Stimulated activated CD8-positive, alpha-beta memory T cell treated with anti-CD3 and anti-CD28 coated beads, Interleukin-4, amount 100 ng/mL, for 24 hours (primary cell): ENCODE measurements at places on chromosomes 1 and 21.

GRCh38 chr1:246155923-246156322 is 351.2 kb downstream of the SMYD3 start:
- no peak for DNase-seq

DNA sequence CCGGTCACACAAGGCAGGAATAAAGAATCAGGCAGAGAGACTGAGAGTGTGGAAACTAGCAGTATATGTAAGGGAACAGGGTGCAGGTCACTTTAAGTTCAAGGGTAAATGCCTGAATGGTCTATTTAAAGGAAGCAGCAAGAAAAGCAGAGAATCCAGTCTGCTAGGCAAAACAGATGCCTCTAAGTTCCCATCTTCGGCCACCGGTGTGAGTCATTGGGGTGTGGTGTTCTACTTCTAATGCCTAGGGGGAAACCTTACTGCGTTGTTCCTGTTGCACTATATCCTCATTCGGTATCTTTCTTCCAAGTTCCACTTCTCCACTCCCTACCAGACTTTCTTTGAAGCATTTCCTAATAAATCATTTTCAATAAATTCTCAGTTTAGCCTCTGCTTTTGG is 259.9 kb downstream of the HHIPL2 start:
- DNase-seq: no peak

DNA sequence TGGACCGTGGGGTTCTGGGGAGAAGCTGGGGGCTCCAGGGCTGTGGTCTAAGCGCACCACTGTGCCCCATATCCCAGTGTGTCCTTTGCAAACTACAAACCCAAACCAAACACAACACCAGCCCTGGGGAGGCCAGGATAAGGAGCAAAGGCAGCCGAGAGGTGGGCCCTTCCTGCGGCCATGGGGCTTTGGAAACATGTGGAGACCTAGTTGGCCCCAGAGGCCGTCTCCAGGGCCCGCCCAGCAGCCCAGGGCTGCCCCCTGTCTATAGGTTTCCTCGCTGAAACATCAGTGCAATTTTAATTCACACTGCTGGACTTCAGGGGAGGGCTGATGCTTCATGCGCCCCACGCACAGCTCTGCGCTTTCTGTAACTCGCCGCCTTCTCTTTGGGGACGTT is 61.3 kb downstream of the PRDM16 start:
- no peak for DNase-seq

- DNase-seq: no peak
Observed at GRCh38 chr1:206887701-206888100, 9.5 kb upstream of the IL24 start.

DNA sequence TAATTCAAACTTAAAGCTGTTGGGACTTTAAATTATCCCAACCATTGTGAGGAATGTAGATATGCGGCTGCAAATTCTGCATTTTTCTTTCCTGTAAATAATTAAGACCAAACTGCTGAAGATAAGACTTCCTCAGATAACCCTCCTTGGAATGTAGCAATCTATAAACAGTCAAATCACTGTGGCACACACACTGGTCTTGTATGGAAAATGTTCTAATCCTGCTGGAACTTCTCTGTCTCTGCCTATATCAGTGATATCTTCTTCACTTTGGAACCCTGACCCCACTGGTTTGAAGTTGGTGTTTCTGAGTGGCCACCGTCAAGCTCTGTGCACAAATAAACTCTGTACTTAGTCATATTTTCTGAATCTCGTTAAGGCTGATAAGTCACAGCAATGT is 32.9 kb downstream of the HSF2BP start:
- DNase-seq: no peak

- no peak for DNase-seq
Observed at GRCh38 chr21:29308456-29308783, 9.7 kb downstream of the BACH1 start.

- no peak for DNase-seq
Observed at GRCh38 chr1:53271446-53272090, 33.2 kb upstream of the MAGOH start.

DNA sequence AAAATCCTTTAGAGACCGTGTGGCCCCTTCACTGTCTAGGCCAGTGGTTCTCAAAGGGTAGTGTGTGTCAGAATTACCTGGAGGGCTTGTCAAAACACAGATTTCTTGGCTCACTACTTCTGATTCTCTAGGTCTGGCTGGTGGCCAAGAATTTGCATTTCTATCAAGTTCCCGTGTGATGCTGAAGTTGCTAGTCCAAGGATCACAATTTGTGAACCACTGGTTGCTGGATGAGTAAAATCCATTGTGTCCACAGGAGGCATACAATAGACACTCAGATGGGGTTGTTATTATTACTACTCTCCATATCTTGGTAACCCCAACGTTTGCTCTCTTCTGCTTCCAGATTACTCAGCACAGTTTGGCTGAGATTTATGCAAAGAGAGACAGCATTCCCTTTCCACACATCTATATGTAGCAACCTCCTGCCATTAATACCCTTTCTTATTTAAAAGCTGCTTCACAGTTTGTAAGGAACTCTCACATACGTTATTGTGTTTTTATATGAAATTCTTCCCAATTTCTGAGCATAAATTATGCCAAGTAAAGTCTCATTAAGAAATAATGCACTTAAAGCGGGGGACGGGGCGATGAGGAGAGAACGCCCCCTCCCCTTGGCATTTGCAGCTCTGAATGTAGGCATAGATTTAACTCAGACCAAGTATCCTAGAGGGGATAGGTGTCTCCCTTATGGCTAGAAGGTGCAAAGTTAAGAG is 720 bp upstream of the TMCC2 start:
- no peak for DNase-seq

GRCh38 chr1:6359216-6360116 is 34.1 kb downstream of the ACOT7 start:
- no peak for DNase-seq

GRCh38 chr1:68703921-68704354 is 207.1 kb upstream of the DEPDC1 start:
- DNase-seq: no peak

- DNase-seq: no peak
Observed at GRCh38 chr1:58768191-58768731, 15.6 kb downstream of the JUN start.

DNA sequence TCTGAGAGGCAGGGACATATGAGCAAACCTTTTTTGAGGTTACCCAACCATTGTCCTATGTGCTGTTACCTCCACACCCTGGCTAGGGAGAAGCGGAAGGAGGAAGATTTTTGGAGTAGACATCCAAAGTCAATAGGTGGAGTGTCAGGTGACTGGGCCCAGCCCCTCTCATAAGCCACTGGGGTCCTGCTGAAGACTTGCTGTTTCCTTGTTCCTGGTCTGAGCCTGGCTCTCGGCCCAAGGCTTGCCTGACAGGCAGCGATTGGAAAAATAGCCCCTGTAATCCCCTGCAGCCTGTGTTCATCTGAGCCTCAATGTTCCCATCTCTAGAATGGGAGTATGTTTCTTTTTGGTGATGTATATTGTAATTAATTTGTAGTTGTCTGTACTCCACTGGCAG is 6.9 kb upstream of the PIGR start:
- no peak for DNase-seq

DNA sequence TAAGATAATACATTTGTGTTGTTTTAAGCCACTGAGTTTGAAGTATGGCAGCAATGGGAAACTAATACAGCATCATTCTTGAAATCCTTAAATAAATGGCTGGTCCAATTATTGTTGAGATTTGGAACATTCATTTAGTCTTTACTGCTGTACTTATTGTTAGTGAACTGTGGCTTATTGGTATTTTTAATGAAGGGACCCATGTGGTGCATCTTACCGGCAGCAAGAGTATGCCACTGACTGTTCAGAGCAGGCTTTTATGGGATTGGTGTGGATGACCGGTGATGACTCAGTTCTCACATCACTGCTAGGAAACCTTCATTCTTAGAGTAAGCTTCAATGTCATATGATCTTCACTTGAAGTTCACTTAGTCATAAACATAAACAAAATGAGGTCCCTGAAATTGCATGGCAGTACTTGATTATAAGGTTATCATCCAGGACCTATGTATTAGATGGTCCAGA is 31.5 kb downstream of the PRKAA2 start:
- no peak for DNase-seq

- DNase-seq: no peak
Observed at GRCh38 chr1:226995365-226996332, 55.6 kb downstream of the COQ8A start.

DNA sequence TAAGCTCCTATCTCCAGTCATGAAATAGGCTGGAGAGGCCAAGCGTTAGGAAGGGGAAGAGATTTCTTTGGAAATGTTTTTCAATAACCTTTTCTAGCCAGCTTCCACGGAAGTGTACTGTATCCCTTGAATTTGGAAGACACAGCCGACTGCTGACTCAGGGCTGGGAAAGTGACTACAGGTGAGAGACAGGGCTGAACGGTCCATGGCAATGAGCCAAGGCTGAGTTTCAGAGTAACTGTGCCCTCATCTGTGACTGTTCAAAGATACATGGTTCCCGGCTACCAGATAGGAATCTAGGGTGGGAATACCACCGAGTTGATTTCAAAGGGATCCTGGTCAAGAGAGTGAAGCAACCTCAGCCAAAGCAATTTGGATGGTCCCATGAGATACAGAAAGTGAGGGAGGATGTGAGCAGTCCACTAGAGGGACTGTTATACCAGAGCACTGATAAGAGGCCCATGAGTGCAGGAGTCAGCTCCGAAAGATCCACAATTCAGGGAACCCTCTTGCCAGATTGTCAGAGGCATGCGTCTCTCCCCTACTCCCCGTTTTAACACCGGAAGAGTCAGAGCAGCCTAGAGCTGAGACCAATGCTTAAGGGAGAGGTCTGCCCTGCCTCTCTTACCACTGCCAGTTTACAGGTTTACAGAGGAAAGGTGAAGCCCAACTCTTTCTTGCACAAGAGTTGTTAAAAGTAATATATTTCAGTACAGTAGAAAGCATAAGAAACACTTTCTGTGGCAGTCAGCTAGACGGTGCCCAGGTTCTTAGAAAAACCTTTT is 3.2 kb upstream of the KRTAP19-8 start:
- no peak for DNase-seq

DNA sequence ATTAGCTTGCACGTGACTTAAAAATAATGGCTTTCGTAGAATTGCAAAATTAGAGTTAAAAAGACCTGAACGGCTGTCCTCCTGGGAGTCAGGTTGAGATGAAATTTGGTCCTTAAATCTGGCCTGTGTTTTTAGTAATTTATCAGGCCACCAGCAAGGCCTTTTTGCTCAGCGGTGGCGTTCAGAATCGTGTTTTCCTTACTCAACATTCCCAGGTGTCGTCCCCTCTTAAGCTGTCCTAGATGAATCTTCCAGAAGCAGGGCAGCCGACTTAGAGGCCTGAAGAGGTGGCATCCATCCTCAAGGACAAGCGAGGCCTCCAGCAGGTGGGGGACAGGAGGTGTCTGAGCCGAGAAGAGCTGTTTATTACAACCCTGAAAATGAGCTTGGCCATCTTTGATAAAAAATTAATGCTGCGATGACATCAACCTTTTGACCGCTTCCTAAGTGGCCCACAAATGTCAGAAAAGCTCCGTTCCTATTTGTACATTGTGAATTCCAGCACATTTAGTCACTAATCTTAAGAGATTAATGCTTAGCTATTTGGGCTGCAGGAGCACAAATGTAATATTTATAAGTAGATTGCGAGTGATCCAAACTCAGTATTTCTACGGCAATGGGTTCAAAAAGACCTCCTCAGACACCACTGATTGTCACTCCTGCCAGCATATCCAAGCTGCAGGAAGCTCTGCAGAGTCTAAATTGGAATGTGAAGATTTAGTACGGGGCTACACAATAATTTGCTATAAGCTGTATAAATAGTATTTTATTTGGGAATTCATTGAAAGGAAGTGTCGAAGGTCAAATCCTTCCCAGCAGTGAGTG is 344.1 kb upstream of the VAMP3 start:
- DNase-seq: no peak

DNA sequence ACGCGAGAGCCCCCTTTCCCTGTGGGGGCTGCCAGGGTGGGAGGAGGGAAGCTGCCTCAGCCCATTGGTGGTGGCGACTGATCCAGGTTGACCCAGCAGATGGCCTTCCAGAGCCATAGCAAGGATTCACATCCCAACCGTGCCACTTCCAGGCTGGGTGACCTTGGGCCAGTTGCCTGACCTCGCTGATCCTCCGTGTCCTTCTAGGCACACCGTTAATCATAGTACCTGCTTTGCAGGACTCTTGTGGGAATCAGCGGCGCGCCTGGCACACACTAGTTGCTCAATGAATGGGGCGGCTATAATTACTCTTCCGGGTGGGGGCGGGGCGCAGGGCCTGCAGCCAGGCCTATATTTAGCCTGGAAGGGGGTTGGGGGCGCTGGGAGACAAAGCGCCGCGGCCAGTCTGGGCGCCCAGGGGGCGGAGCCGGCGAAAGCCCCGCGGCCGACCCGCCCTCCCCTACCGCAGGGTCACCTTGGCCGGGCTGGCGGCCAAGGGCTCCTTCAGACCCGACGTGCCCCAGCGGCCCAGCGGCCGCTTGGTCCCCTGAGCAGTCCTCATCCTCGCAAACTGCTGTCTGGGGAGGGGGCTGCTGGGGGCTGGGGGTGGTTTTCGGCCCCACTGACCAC is 5.1 kb downstream of the HSPB7 start:
- DNase-seq: peak; percentile 13

- DNase-seq: no peak
Observed at GRCh38 chr1:33397994-33398393, 32.9 kb downstream of the PHC2 start.

- no peak for DNase-seq
Observed at GRCh38 chr1:162275622-162276175, 101.0 kb downstream of the SPATA46 start.

DNA sequence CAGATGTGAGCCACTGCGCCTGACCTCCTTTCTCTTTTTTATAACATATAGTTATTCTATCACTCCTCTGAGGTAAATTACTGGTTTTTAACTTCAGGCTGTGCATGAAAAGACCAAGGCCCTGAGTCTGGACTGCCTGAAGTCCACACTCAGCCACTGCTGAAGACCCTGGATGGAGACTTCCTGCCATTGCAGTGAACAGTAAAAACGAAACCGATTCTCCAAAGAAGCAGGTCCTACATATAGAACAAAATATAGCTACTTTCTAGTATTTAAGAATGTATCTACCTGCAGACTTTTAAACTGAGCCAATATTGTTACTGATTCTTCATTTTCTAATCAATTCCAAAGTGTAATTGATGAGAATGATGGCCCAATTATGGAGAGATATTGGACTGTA is 232.8 kb downstream of the CHRM3 start:
- DNase-seq: no peak

- DNase-seq: no peak
Observed at GRCh38 chr1:164617377-164618201, 58.6 kb downstream of the PBX1 start.
